Lung (tissue), 17 donors: ENCODE measurements at places on chromosomes 16 and 17.
A peak's percentile ranks its signal among the peaks of the same experiment; 100 is the strongest.

DNA sequence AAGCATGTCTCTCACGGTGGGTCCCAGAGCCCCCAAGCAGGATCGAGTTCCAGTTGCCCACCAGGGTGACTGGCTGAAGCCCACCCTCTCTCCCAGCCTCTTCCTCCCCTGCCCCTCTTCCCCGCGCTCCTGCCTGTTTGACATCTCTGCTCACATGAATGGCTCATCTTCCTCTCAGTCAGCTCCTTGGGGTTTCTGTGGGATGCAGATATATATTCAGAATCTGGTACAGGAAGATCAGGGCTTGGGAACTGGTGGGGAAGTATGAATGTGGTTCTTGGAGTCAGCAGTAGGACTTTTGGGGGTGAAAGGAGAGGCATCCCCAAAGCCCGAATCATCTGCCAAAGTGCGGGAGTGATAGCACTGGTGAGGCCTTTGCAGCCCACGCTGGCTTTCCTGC lies 158.9 kb upstream of the CIBAR2 start:
- no peak for DNase-seq

DNA sequence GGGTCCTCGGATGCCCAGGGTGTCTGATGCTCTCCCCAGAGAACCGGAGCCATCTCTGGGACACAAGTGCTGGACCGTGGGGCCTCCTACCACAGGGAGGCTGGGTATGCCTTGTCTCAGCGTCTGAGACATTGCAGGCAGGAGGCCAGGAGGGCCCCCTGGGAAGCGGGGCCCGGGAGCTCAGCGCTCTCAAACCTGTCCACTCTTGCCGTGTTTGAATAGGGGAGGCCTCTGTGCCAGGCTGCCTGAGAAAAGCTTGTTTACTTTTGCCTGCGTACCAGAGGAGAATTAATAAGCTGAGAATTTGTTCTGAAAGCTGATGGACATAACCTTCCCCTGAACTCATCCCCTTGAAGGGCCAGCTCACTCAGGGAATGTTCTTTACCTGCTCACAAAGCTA lies 163.8 kb downstream of the NTN1 start:
- peak; percentile 48 for DNase-seq

- DNase-seq, result peak; percentile 39
Measured at GRCh38 chr16:86376837-86377236, 133.5 kb upstream of the FOXF1 start.

DNA sequence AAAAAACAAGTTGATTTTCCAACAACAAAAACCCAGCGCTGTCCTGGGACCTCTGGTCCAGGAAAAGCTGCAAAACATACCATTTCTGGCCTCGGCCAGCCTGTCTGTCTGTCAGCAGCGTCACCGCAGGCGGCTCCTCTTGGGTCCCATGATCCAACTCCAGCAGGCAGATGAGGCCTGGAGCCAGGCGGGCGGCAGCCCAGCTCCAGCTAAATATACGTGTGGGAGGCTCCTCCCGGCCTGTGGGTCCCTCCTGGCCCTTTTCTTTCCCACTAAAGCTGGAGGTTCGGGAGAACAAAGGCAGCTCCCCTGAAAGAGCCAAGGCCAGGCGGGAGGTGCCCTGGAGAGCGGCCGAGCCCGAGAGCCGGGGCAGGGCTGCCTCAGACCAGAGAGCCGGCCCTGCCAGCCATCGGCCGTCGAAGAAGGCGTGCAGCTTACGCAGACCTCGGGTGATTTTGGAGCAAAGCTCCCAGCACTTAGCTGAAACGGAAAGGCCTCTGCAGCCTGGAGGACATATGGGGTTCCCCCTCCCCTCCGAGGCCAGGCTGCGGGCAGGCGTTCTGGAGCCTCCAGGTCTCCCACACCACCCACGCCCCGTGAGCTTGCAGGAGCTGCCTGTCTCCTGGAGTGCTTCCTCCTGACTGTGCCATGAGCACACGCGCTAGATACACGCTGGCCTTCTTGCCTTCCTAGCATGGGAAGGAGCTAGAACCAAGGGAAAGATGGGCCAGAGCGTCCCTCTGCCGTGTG lies 19.9 kb upstream of the JPH3 start:
- peak; percentile 71 for DNase-seq

- no peak for DNase-seq
Measured at GRCh38 chr16:78748220-78748929, 648.9 kb downstream of the WWOX start.

GRCh38 chr17:4634976-4635375 lies 6.5 kb downstream of the ALOX15 start:
- DNase-seq, result no peak

GRCh38 chr17:48023400-48024148 lies 14.0 kb downstream of the COPZ2 start:
- peak; percentile 59 for DNase-seq

- peak; percentile 46 for DNase-seq
Measured at GRCh38 chr17:40553694-40554534, 11.4 kb downstream of the CCR7 start.

GRCh38 chr17:28528327-28529012 lies 22.3 kb downstream of the FOXN1 start:
- no peak for DNase-seq

DNA sequence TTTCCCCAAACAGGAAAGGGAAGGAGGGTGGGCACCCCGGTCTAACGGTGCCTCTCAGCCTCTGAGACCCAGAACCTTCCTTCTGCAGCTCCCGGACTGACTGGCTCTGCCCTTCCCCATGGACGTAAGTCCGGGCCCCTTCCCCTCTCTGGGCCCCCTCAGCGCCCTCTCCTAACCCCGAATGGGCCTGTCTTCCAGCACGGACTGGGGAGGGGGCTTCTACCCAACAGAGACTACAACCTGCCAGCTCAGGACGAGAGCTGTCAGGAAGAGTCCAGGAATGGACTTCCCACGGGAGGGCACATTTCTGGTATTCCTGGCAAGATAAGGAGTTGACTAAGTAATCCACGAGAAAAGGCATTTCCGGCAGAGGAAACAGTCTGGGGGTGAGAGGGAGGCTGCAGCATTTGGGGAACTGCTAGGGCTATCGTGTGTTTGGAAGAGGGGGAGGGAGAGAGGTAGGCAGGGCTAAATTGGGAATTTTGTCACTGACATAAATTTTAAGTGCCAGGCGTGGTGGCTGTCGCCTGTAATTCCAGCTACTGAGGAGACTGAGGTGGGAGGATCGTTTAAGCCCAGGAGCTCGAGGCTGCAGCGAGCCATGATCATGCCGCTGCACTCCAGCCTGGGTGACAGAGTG lies 12.1 kb upstream of the ALDOA start:
- peak; percentile 55 for DNase-seq

GRCh38 chr17:68176718-68177117 lies 71.1 kb upstream of the AMZ2 start:
- no peak for DNase-seq

DNA sequence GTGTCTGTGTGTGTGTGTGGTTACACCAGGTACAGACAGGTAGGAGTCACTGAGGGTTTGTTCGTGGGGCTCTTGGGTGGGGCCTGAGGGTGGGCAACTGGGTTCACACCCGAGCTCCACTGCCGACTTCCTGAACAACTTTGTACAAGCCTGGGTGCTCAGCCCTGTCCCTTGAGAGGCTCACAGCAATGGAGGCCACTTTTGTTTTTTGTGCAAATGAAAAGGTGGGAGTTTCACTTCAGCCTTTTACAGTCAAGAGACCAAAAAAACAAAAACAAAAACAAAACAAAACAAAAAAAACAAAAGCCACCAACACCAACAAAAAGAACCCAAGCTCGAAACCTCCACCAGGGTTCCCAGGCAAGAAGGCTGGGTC lies 2.4 kb downstream of the RHBDF2 start:
- no peak for DNase-seq

DNA sequence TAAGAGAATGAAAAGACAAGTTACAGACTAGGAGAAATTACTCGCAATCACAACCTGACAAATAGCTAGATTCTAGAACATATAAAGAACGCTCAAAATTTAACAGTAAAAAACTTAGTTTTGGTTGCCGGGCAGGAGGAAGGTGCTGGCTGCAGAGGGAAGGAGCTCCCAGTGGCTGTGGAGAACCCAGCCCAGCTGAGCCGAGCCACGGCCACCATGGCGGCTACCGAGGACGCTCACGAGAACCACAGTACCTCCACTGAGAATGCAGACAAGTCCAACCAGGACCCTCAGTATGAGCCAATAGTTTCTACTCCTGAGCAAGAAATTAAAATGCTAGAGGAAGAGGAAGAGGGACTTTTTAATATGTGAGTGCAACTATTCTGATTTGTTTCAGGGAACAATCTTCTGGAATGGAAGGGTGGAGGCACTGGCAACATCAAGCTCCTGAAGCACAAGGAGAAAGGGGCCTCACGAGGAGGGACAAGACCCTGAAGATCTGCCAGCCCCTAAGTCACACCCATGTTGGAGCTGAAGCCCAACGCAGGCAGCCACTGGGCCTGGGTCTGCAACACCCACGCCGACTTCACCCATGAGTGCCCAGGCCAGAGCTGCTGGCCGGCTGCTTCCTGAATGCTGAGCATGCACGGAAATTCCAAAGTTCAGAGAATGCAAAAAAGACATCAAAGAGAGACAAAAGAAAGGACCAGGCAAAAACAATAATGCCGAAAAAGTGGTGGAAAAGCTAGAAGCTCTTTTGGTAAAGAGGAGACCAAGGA lies 55.0 kb downstream of the DNAH17 start:
- no peak for DNase-seq

DNA sequence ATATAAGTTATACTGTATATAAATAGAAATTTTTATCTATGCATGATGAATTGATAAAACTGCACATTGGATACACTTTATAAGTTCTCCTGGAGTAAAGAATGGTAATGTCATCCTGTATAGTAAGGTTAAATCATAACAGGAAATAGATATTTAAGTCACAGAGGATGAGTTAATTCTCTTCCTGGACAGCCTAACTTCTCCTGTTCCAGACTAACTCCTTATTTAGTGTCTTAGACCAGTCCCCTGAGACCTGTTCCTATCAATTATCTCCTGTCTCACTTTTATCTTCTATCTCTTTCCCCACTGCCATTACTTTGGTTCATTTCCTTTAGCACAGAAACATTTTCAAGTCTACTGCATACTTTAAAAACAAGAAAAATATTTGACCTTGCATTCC lies 46.5 kb downstream of the SSH2 start:
- no peak for DNase-seq

DNA sequence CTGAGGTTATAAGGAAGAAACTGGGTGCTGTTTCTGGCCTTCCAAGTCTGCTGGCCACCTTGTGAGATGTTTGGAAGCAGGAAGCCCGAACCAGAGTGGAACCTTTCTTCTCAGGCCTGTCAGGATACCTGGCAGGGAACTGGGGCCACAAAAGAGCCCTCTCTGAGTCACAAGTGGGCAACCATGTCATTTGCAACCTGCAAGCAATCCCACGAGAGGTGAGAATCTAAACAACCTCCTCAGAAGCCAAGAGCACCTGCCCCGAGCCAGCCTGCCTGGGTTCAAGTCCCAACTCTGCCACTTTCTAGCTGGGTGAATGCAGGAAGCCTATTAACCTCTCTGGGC lies 3.3 kb downstream of the COTL1 start:
- DNase-seq, result no peak

GRCh38 chr17:8314797-8315763 lies 5.0 kb downstream of the ARHGEF15 start:
- DNase-seq, result no peak

DNA sequence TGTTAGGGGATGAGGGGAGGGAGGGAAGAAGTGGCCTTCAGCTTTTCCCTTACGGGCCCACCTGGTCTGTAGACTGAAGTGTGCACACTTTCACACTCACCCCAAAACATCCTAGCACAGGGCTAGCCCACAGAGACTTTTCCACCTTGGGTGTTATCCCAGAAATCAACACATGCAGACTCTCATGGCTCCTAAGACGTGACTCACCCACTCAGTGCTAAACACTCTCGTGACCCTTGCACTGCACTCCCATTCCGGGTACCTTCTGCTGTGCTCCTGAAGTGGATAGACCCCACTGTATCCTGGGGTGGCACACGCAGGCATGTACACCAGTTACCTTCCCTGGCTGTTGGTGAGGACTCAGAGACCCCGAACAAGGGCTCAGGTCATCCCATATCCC lies 23.0 kb upstream of the ABCC3 start:
- DNase-seq, result no peak

DNA sequence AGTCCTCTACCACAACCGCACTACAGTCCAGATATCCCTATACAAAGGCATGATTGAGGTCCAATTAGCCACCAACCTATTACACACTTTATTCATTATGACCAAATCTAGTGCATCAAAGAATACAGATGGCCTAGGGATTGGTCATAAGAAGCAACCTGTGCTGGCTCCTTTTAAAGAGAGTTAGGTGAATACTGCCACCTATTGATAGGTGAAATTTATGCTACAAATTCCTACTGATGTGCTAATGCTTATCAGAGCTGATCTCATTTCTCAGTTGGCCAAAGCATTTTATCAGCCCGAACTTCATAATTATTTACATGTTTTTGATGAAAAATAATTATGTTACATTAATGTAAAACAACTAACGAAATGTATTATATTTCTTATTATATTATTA lies 166.3 kb downstream of the ANKFN1 start:
- DNase-seq, result peak; percentile 59

DNA sequence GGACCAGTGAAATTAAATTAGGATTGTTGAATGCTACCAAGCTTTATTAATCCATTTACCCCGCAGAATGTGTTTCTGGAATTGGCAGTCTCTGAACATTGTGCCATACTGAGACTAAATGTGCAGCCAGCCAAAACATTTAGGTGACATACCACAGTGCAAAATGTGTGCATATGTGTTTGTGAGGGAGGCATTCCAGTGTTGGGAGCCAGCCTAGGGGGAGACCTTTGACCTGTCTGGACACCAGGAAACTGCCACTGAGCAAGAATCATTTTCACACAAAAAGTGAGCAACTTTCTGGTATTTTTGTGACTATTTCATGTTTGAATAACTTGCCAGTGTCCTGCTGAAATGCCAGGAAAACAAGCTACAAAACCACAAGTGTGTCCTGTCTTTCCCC lies 64.7 kb upstream of the SLC12A3 start:
- DNase-seq, result no peak

- DNase-seq, result no peak
Measured at GRCh38 chr16:49352892-49353291, 20.7 kb upstream of the C16orf78 start.

DNA sequence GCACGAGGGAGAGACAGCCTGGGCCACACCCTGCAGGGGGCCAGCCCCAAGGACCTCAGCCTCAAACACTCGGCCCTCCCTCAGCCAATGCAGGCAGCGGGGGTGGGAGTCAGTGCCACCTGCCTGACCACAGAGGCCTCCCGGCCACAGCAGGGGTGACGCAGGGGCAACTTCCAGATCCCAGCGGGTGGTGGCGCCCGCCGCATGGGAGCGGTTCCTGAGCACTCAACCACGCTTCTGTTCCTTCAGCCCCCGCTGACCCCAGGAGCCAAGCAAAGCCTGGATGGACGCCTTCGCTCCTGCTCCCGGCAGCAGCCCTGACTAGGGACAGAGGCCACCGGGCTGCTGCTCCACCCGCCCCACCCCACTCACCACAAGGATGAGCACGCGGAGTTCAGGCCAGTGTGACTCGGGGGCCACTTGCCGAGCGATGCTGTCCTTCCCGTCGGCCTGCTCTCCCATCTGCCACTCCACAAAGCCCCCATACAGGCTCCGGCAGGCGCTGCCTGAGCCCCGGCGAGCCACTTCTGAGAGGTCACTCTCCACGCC lies 5.0 kb upstream of the CYBA start:
- no peak for DNase-seq
